ENCODE measurements at places on chromosomes 7 and 10. TPM values are rescaled to one million over a fixed set of nuclear protein-coding genes. Genes with fewer than 3 reads are reported as not detected.

FFAR4 gene
- not detected for total RNA-seq

NME8 gene
- total RNA-seq = not detected

RHOBTB1 gene
- total RNA-seq = 46.5 TPM

VWDE gene
- total RNA-seq = 1.8 TPM

SDK1 gene
- total RNA-seq = 4.2 TPM

Measured in astrocyte (in vitro differentiated cells and primary cell).